ENCODE measurements at places on chromosomes 7 and 10.

DNA sequence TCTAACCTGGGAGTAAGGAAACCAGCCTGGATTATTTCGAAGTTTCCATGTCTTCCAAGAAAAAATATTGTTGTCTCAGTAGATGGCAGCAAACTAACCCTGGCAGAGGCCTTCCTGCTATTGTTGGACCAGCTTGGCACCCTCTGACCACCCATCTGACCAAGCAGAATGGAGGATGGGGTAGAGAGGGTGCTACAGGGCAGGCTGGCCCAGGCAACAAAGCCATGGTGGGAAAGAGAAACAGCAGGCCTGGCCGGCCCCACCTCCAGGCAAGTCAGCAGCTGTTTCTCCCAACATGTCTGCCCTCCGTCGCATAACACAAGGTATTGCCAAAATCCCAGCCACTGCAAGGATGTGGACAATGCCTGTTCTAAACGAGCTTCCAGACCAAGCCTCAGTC lies 95.0 kb downstream of the FAM53B start:
- DNase-seq, result no peak

DNA sequence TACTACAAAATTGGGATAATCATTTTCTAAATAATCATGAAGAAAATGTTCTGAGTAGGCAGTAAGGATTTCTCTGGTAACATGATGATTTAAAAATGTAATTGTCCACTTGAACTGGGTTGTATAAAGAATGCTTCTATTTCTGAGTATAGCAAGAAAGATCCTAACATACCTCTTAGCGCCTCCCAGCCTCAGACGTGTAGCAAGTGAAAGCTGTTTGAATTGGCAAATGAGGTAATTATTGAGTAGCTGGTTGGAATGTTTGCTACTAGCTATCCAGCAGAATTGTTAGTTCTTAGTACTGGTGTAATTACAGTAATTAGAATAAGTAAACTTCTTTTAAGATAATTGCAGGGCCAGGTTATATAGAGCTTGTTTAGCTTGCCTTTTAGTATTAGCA lies 47.9 kb downstream of the SEPTIN7 start:
- DNase-seq, result no peak

- DNase-seq, result no peak
Observed at GRCh38 chr10:132990684-132991545, 48.5 kb upstream of the CFAP46 start.

DNA sequence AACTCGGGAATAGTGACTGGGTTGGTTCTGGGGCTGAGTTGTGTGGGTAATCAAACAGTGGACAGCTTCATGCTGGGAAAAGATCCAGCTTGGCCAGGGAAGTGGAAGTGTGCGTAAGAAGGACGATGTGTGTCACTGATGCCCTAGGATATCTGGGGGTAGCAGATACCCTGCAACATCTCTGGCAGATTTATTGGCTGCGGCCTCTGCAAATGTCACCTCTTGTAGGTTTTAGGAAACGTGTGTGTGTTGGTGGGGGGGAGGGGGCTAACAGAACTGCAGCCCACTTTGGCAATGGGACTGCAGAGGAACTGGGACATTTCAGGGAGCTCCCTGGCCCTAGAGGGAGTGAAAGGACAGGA lies 965 bp upstream of the AGAP3 start:
- DNase-seq, result no peak

GRCh38 chr7:11650500-11650899 lies 181.5 kb downstream of the THSD7A start:
- no peak for DNase-seq

DNA sequence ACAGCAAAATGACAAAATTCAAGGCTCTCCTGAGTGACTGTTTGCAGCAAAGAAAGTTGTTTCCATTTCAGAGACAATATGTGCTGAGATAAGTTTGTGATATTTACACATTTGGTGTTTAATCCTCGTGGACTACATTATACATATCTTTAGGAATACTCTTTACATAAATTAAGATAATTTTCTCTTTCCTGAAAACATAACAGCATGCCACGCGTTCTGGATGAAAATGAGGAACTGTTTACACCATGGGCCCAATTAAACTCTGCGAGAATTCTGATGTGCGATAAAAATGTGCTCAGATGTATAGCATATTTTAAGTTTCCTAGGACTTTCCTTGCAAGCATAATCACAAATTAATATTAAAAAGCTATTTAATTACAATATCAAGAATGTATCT lies 26.4 kb downstream of the PTPRE start:
- no peak for DNase-seq

DNA sequence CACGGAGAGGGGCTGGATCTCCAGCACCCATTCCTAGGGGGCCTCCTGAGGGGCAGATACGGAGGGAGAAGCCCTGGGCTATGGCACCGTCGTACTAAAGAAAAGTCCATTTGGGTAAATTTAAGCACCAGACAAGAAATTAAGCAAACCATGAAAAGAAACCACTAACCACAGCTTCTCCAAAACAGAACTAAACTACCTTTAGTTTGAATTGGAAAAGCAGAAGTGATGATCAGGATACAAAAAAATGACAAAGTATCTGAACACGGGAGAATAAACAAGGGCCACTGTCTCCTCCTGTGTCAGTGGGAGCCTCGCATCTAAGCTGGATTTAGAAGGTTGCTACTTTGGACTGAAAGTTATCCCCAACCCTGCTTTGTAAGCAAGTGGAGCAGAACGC lies 69.1 kb downstream of the DIP2C start:
- DNase-seq, result no peak

GRCh38 chr7:128831178-128831993 lies 1.2 kb downstream of the FLNC start:
- no peak for DNase-seq

GRCh38 chr7:81789406-81790119 lies 19.7 kb upstream of the HGF start:
- DNase-seq, result no peak

GRCh38 chr7:64839910-64840309 lies 45.7 kb downstream of the ZNF138 start:
- DNase-seq, result no peak

All from stimulated activated CD4-positive, alpha-beta T cell treated with anti-CD3 and anti-CD28 coated beads, Interleukin-12 subunit alpha, Interleukin-12 subunit beta, amount 100 ng/mL, for 48 hours (primary cell).